Sciatic nerve (tissue), 2 donors: ENCODE measurements at places on chromosomes 12 and 14.

- DNase-seq, result no peak
Observed at GRCh38 chr14:105315211-105315721, 718 bp downstream of the PACS2 start.

GRCh38 chr12:100675432-100675831 lies 101.9 kb downstream of the GAS2L3 start:
- no peak for DNase-seq

GRCh38 chr12:93366422-93366821 lies 11.3 kb upstream of the NUDT4 start:
- DNase-seq, result no peak

DNA sequence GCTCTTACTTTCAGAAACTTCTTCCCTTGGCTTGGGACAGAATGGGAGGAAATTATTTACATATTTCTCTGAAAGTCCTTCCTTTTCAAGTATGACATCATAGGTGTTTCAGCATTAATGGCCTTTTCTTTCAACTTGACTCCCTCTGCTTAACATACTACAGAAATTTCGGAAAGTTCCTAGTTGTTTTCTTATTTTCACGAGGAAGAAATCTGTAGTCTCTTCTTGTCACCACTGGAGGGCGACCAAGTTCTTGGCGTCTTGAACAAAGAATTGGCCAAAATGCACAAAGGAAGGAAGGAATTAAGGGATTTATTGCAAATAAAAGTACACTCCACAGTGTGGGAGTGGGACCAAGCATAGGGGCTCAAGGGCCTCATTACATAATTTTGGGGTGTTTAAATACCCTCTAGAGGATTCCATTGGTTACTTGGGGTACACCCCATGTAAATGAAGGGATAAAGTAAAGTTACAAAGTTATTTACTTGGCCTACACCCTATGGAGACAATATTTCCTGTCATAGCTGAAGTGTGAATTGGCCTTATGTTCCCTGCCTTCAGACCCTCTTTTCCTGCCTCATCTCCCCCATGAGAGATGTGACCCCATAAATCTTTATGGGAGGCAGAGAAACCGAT lies 70.4 kb downstream of the RPL10L start:
- DNase-seq, result no peak

GRCh38 chr12:66945189-66945817 lies 266.4 kb upstream of the GRIP1 start:
- DNase-seq, result no peak

- no peak for DNase-seq
Observed at GRCh38 chr12:111363578-111363977, 5.3 kb downstream of the PHETA1 start.

- DNase-seq, result no peak
Observed at GRCh38 chr12:1273051-1273450, 282.0 kb downstream of the ERC1 start.

- no peak for DNase-seq
Observed at GRCh38 chr14:70268760-70269159, 80.0 kb upstream of the SLC8A3 start.

DNA sequence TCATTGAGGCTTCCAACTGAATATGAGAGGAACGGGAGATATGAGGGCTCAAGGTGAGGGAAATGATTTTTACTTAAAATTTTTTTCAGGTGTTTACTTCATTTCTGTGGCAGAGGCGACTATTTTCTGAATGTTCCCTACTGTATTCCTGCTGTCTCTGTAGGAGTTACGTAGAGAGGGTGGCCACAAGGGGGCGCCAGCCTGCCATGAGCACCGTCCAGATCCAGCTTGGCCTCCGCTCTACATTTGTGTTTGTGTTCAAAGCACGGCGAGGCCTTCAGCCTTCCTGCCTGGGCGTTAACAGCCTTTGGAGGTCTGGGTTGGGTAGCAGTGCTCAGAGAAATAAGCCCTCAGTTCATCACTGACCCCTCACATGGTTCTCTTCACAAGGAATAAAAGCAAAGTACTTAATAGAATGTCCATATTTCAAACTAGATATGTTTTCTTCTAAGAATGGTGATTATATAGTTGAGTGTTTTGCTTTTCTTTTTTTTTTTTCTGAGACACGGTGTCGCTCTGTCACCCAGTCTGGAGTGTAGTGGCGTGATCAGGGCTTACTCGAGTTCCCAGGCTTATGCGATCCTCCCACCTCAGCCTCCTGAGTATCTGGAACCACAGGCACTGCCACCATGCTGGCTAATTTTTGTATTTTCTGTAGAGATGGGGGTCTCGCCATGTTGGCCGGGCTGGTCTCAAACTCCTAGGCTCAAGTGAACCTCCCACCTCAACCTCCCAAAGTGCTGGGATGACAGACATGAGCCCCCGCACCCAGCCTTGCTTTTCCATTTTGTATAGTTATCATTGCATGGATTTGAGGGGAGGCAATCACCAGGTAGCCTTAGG lies 22.3 kb downstream of the CKB start:
- peak; percentile 94 for DNase-seq

DNA sequence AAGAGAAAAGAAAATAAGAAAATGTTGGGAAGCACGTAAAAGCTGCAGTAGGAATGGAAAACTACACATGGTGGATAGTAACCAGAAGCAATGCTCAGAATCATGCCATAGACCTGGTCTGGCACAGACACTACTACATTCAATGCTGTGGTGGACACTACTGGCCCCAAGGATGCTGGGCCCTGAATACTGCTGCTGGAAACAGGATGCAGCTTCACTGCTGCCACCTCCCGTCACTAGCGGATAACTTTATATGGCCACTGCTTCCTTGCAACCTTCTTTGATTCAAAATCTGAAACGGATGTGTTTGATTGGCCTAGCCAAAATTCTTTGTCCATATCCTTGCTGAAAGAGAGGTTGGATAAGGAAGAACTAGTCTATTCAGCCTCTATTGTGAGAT lies 30.7 kb downstream of the ADCY6 start:
- DNase-seq, result no peak
